ENCODE measurements at places on chromosomes 2 and 18.

DNA sequence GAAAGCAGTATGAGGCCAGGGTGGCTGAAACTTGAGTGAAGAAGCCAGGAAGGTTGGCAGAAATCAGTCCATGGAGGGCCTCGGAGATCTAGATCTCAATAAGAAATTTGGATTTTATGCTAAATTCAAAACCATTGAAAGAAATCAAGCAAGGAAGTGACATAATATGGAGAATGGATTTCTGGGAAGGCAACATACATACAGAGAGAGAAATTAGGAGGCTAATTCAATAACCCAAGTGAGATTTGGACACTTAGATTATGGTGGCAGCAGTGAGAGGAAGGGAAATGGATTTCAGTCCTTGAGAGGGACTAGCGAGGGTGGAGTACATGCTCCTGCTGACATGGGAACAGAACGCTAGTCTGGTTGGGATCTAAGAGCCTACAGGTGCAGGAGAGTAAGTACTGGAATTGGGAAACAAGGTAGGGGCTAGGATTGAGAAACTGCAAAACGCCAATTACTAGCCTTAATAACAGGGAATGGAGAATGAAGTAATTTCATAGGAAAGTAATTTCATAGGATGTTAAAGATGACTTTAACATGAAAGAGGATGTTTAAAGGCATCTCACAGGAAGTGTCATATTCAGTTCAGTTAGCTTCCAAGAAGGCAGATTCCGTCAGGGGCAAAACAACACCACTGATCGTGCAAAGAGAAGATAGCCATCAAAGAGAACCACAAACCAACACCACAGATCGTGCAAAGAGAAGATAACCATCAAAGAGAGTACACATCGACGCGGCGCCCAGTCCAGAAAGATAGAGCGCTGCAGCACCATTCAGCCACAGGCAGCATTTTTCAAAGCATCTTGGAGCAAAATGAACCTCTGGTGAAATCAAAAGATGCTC, 27.2 kb downstream of the CDKL4 start:
- no peak for DNase-seq

GRCh38 chr2:178112202-178113152, at the start of gene RBM45:
Gene RBM45 (plus strand): TSS chr2:178112437. CDS start chr2:178112547, 110 bp downstream.
- peak; percentile 90 for DNase-seq

- no peak for DNase-seq
Measured at GRCh38 chr2:55175254-55176093, 56.6 kb downstream of the CLHC1 start.

DNA sequence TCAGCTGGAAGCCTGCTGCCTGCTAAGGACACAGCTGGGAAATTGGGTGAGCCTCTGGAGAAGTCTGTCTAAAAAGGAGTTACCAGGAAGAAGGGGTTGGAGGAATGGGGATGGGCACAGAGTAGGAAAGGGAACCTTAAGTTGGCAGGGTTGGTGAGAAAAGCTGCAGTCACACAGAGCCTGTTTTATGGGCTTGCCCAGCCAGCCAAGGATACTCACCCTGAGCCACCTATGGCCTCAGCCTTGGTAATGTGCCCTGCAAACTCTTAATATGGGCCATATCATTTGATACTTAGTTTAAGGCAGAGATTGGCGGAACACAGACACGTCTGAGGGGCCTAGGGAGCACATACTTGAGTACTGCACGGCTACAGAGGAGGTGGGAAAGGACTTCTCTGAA, 418.3 kb upstream of the RAB12 start:
- DNase-seq: no peak
